ENCODE measurements at places on chromosomes 7 and 10.

- DNase-seq, result no peak
Measured at GRCh38 chr10:84258034-84258695, 13.3 kb downstream of the RGR start.

DNA sequence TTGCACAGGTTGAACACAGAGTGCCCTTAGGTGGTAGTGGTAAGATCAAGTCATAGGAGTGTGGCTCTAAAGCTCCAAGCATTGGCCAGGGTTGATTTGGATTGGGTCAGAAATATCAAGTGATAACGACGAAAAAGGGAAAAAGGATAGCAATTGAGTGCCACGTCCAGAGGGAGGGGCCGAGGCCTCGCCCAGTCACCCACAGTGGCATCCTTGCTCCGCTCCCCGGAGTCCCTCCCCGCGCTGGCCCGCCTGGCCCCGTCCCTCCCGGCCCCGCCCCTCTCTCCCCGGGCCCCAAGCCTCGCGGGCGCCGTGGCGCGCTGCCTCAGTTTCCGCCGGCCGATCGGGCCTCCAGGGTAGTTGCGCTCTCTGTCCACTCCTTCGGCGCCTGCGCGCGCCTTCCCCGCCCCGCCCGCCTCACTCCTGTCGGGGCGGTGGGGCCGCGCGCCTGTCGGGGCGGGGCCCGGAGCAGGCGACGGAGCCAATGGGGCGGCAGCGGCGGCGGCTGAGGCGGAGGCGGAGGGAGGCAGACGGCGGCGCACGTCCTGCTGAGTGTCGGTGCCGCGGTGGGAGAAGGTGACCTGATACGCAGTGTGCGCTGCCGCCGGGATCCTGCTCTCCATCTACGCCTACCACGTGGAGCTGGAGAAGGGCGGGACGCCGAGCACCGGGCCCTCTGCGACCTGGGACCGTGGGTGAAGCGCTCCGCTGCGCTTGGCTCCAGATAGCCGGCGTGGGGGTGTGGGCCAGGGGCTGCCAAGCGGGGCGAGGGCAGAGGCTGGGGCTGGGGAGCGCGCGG is 209.1 kb upstream of the ZNF722 start:
- DNase-seq, result no peak

GRCh38 chr7:27163288-27164044 is 1.9 kb downstream of the HOXA9 start:
- no peak for DNase-seq

- DNase-seq, result no peak
Measured at GRCh38 chr10:27884185-27884641, 114.7 kb downstream of the ODAD2 start.
